Stimulated activated CD4-positive, alpha-beta T cell treated with anti-CD3 and anti-CD28 coated beads, Interleukin-4, amount 100 ng/mL, for 24 hours (primary cell): ENCODE measurements at places on chromosomes 4 and X.

DNA sequence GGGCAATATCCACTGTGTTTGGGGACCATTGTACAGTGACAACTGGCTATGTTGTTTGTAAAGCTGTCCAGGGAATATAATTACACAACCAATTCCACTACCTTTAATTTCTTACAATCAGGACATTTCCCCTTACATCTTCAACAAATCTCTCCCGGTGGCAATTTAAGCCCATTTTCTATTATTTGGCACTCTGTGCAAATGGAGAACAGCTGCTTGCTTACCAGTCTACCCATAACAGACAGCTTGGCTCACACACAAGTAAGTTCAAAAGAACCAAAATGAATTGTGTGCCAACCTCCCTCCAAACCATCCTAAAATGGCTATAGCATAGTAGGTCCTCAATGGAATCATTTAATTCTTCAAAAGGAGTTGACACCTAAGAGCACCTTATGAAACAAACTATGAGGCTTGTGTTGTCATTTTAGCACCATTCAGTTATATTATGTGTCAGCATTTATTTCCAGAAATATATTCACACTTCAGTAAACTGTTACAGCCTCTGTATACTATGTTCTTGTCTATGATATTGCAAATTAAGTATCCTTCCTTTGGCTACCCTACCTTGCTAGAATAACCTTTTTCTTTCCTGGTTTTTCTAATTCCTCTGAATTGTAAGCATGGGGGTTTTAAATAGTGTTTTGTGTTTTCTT, 18.4 kb downstream of the GABRA4 start:
- DNase-seq, result no peak

- no peak for DNase-seq
Observed at GRCh38 chrX:136318156-136318555, 17.4 kb downstream of the ADGRG4 start.

DNA sequence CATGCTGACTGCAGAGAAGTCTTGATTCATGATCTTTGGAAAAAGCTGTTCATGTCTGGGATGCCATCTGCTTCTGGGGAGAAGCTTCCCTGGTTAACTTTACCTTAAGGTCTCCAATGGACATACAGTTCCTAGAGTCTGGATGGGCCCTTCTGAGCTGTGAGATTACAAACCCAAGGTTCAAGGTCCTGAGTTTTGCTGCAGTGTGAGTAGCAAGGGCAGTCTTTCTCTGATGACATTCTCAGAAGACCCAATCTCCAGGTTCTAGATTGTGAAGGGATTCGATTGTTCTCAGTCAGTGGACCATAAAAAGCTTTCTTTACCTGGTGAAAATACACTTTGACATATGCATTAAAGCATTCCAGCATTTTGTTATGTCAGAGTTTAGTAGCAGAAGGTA, 179.2 kb downstream of the AASDH start:
- no peak for DNase-seq

DNA sequence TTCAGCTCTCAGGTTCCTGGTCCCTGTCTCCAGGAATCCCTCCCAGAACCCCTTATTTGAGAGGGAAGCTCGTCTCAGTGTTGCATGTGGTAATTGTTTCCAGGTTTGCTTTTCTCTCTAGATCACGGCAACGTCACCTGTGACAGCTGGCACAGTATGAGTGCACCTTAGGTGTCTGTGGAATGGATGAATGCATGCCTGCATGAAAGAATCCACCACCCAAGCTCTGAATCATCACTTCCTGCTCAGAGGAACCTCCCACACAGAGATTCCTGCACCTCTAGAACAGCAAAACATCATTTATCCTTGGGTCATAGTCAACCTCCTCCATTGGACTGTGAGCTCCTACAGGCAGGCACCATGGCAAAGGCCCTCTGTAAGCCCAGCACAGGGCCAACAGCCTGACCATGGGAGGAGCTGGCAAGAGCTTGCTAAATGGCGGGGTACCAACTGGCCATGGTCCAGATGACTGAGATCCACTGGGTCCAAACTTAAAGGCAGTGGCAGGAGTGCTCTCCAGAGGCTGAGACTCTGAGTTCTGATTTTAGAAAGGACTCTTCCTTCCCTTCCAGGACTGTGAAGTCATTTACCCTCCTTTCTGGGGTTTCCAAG, 116.2 kb downstream of the SLC2A9 start:
- DNase-seq, result no peak

DNA sequence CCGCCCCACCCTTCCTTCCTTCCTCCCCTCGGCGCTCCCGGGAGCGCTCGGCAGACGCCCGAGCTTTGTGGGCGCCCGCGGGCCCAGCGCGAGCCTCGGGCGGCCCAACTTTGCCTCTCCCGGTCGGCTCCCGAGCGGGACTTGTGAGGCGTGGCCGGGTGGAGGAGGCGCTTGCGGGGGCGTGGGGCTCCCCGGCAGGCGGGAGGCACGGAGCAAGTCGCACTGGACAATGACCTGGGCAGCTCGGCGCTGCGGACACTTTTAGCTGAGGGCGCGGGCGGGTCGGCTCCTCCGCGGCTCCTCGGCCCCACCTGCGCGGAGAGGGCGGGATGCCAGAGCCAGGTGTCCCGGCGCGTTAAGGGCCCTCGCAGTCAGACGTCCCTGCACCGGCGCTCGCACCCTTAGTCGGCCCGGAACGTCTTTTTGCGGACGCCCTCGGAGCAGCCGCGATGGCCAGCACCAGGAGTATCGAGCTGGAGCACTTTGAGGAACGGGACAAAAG, 385 bp downstream of the DCLK2 start:
- DNase-seq, result no peak

GRCh38 chr4:5010984-5011383, 8.3 kb downstream of the CYTL1 start:
- DNase-seq, result no peak

- no peak for DNase-seq
Observed at GRCh38 chr4:182683661-182684060, 233.5 kb downstream of the DCTD start.

- no peak for DNase-seq
Observed at GRCh38 chr4:124025428-124025827, 628.8 kb downstream of the SPRY1 start.

- DNase-seq, result no peak
Observed at GRCh38 chr4:61933527-61933926, 733.4 kb downstream of the ADGRL3 start.

GRCh38 chrX:47644557-47645091, 5.7 kb downstream of the ELK1 start:
- no peak for DNase-seq

- DNase-seq, result no peak
Observed at GRCh38 chr4:33996075-33996718, 2248.1 kb downstream of the ARAP2 start.

- DNase-seq, result no peak
Observed at GRCh38 chr4:42513748-42514492, 116.6 kb downstream of the SHISA3 start.

GRCh38 chrX:10360116-10360515, 203.3 kb downstream of the CLCN4 start:
- no peak for DNase-seq

DNA sequence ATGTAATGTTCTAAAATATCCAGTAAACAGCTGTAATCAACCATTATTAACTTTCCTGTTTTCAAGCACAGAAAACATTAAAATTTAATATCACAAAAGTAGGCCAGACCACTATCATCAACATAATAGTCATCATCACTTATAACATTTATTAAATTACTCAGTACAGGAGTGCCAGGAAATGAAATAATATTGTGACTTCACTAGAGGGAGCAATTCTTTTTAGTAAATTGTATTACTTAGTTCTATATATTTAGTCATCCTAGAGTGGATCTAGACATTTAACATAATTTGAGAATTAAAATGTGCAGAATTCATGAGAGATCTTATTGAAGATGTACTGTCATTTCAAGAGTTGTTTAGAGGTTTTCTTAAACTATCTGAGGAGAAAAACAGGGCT, 33.6 kb downstream of the PITX2 start:
- DNase-seq, result no peak

GRCh38 chr4:142274137-142274536, 572.0 kb downstream of the INPP4B start:
- DNase-seq, result no peak

GRCh38 chr4:68905939-68906779, 45.4 kb downstream of the UGT2A3 start:
- DNase-seq, result no peak

GRCh38 chrX:40683245-40683644, 35.9 kb upstream of the CXorf38 start:
- no peak for DNase-seq

DNA sequence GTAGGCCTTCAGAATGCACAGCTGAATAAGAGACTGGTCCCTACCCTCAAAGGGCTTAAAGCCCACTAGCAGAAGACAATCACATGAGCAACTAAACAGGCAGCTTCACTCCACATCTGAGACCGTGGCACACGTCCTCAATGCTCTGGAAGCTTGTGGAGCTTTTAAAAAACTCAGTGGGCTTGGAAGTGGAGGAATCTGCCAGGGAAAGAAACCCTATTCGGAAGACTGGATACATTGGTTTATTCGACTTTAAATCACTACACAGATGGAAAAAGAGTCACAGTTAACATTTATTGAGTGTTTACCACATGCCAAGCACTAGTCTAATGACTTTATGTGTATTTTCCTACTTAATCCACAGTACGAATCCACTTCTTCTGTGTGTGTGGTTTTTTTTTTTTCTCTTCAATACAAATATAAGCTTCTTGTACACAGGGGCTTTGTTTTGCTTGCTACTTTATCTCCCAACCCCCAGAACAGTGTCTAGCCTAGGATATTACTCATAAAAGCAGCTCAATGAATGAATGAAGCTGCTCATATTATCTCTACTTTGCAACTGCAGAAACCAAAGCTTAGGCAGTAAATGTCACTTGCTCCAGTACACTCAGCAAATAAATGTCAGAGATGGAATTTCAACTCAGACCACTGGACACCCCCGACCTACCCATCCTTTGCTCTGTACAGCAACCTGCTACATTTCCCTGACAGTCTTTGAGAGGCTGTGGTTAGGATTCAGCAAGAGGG, 137.7 kb downstream of the LDB2 start:
- DNase-seq, result no peak

- no peak for DNase-seq
Observed at GRCh38 chr4:128907981-128908380, 98.5 kb downstream of the JADE1 start.

DNA sequence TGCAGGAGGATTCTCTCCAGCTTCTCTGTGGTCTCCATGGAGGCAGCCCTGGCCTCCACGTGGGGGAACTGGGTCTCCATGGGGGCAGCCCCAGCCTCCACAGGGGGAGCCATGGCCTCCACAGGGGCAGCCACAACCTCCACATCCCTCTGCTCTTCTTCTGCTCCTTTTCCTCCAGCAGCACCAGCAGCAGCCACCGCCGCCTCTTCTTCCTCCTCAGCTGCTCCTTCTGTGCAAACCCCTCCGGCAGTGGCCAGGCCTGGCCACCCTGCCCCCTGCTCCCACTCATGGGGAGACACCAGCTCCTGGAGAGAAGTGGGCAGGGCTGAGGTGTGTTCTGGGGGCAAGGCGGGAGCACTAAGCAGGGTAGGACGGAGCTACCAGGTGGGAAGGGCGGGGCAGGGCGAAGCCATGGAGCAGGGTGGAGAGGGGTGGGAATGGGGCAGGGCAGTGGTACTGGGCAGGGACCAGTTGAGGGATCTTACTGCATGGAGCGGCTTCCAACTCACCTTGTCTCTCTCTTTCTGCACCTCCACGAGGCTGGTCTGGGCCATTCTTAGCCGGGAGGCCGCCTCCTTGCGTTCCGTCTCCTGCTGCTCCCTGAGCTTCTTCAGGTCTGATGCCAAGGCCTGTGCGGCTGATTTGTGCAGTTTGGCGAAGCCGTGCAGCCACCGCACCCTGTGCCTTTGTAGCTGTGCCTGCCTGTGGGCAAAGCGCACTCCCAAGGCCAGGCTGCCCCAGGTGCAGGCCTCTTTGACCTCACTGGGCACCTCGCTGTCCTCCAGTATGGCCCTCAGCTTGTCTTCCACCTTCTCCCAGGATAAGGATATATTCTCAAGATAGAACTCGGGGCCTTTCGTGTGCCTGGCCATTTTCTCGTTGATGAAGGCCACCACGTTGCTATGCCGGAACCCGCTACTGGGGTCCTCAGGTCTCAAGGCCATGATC, 766 bp downstream of the TEX13A start:
- no peak for DNase-seq

DNA sequence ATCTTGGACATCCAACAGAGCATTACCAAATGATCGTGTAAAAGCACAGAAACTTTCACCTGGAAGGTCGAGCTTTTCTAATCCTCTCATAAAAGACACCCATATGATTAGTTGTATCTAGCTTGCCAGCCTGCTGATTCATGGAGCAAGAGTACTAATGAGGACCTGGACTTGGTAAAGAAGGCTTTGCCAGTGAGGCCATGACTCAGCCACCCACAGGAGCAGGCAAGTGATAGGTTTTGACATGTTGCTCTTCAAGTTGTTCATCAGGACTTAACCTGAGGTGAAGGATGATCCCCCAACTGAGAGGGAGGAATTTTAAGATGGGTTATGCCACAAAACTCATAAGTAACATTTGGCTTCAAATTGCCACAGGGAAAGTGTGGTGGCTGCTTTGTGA, 24.7 kb upstream of the EPGN start:
- no peak for DNase-seq
